ENCODE measurements at places on chromosomes 1 and 21.

GRCh38 chr1:56867491-56867890, 12.9 kb downstream of the C8A start:
- no peak for DNase-seq

GRCh38 chr1:109438798-109439297, 12.6 kb upstream of the PSMA5 start:
- peak; percentile 78 for DNase-seq

DNA sequence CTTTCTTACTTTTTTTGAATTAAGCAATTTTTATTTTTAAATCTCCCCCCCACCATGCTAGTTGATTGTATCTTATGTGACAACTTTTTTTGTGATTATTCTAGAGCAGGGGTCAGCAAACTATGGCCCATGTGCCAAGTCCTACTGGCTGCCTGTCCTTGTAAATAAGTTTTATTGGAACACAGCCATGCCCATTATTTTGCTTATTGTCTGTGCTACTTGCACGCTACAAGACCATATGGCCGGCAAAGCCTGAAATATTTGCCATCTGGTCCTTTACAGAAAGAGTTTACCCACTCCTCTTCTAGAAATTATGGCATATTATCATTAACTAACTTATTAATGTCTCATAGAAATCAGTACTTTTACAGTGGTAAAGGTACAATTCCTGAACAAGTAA, 51.7 kb downstream of the AK5 start:
- DNase-seq = no peak

GRCh38 chr21:15686506-15686905, 43.3 kb upstream of the USP25 start:
- no peak for DNase-seq

GRCh38 chr21:15291621-15292266, 226.9 kb upstream of the NRIP1 start:
- no peak for DNase-seq

GRCh38 chr1:31746687-31747086, 17.5 kb downstream of the ADGRB2 start:
- no peak for DNase-seq
